T1000 (cell line): ENCODE measurements at places on chromosomes 1 and 21.

- DNase-seq, result no peak
Observed at GRCh38 chr1:205930799-205931281, 12.4 kb downstream of the SLC26A9 start.

- no peak for DNase-seq
Observed at GRCh38 chr21:36811762-36812161, 112.8 kb downstream of the SIM2 start.

GRCh38 chr1:215114154-215114933 is 31.8 kb downstream of the KCNK2 start:
- peak; percentile 30 for DNase-seq

- no peak for DNase-seq
Observed at GRCh38 chr1:8033322-8033721, 7.2 kb upstream of the ERRFI1 start.
